GM13976 (cell line): ENCODE measurements at places on chromosomes 6 and 20.

DNA sequence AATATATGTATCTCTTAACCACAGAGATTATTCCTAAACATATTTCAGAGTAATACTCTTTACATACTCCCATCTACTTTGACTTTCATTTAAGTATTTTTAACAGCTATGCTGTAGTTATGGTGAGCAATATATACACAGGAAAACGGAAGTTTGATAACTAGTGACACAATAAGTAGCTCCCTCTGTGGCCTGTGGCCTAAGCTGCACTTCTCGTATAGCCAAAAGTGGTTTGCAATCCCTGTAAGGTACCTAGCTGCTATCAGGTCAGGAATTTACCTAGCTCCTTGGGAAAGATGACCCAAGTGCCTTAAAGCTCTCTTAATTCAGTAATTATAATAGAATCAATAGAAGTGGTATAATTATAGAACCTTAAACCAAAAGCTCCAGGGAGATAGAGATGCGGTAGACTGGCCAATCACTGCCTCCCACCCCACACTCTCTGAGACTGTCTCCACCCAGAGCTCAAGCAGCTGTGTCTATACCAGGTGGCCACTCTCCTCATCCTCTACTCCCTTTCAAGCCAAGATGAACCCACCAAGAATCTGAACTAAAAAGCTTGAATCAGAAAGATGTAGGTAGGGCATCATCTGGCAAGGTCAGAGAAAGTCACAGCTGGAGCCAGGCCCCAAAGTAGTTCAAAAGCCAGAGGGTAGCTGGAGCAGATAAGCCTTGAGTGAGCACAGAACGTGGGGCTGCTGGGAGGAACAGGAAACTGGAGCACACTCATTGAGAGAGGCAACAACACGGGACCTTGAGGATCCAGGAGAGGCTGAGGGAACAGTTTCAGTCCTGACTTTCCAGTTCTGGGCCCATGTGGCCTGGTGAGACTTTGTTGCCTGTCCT lies 84.9 kb upstream of the ASF1A start:
- no peak for DNase-seq

GRCh38 chr6:43904311-43905123 lies 134.5 kb downstream of the VEGFA start:
- no peak for DNase-seq

DNA sequence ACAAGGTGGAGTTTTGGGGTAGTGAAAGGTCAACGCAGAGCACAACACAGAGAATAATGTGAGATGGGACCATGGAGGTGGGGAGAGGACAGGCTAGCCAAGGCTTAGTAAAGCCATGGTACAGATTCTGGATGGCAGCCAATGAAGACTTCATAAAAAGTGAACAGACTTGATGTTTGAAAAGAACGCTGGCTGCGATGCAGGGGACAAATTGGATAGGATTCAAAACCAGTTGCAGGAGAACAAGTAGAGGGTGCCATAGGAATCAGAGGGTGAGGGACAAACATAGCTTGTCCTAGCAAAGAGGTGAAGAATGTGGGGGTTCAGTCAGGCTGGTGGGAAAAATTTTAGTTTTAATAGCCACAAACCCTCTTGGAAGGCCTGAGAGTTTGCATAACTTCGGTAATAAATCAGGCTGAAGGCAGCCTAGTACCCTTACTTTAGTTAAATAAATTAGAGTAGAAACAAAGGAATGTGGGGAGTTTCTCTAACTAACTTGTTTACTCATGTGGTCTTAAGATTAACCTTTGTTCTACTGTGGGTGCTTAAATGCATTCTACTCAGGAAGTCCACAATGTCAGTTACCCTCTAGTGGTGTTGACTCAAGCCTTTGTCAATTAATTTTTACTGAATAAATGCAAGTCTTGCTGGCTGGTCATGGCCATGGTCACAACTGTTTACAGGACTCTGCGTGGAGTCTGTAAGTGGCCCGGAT lies 216.4 kb downstream of the C6orf118 start:
- DNase-seq, result no peak

DNA sequence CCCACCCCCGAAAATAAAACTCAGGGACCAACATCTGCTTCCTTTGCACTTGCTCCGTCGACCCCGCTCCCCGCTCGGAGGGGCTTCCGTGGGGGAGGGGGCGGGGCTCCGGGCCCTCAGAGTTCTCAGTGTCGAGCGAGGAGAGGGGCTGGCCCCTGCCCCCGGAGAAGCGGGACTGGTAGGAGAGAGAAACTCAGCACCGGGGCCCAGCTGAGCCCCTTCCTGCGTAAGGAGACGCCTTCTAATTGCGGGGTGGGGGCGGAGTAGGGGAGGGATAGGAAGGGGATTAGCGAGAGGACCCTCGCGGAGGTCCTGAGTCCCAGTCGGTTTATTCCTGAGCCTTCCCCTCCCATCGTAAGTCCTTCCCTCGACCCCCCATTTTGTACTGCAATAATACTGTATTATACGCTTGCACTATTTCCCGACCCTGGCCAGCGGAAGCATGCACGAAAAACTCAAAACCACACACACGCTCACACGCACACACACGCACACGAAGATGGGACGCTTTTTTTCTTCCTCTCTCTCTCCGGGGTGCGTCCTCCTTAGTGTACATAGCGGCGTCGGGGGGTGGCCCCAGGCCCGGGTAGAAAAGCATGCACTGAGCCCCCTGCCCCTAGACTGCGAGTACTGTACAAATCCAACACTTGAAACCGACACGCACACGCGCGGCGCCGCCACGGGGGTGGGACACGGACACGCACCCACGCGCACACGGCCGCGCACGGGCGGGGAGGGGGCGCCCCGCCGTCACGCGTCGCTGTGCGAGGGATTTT lies 22.1 kb upstream of the SLC22A7 start:
- DNase-seq, result no peak

GRCh38 chr20:9395971-9396370 lies 118.4 kb upstream of the LAMP5 start:
- no peak for DNase-seq

GRCh38 chr6:34723203-34723602 lies 26.6 kb upstream of the ILRUN start:
- DNase-seq, result no peak

DNA sequence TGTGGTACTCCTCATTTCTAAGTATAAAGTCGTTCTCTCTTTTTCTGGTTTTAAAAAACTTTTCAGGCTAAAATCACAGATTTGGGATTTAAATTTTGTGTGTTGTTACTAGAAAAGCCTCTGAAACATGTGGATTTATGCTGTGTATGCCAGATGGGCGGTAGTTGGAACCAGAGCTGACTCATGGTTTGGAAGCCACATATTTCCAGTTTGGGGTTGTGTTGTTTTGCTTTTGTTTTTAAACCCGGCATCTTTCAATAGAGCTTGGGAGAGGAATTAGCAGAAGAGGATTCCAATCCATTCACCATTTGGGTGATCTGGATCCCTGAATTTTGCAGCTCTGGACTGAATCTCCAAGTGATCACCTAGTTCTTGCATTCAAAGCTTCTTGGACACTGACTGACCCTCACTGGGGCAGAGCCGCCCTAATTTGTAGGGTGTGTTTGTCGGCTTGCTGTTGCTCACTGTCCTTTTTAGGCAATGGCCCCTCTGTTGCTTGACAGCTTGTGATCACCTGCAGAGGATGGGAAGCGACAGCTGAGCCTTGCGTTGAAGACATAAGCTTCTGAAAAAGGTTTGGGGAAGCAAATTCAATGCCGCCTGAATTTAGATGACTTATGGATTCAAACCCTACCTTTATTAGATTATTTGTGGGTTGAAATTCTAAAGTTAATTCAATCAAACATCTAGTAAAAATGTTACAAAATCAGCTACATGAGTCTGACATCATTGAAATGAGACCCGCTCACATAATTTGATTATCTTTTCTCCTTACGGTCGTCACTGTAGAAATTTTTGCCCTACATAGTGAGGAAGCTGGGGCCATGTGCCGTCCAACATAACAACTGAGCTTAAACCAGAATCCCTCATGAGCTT lies 79.9 kb upstream of the CD83 start:
- DNase-seq, result no peak

DNA sequence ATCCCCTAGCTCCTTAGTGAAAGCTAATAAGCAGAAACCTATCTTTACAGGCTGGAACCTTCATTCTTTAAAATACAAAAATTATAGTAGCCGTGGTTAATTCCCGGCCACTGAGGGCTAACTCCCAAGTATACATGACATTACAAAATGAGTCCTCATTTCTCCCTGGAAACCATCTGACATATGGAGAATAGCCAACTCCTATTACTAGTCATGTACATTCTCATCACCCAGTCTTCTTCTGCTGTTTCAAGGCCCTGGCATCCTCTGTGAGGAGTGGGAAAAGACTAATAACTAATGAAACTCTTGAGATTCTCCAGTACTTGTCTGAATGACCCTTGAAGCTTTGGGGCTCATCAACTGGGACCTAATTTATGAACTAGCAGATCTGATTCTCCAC lies 30.2 kb downstream of the CSNK2A1 start:
- no peak for DNase-seq
